ENCODE measurements at places on chromosomes 6 and 20.

DNA sequence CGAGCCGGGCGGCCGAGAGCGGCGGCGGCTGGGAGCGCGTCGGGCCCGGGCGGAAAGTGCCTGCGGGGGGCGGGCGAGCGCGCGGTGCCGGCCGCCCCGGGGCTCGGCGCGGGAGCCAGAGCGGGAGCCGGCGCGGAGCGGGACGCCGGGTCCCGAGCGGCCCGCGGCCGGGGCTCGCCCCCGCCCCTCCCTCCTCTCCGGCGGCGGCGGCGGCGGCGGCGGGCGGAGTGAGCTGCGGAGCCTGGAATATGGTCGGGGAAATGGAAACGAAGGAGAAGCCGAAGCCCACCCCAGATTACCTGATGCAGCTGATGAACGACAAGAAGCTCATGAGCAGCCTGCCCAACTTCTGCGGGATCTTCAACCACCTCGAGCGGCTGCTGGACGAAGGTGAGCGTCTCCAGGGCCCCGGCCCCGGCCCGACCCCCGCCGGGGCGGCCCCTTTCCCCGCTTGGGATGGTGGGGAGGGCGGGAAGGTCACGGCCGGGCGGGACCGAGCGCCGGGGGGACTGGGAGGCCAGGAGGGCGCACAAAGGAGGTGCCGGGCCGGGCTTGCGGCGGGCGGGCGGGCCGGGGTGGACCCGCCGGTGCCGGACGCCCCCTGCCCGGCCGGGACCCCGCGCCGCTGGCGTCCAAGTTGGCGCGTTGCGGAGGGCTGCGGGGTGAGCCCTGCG lies 565 bp downstream of the QKI start:
- no peak for DNase-seq

DNA sequence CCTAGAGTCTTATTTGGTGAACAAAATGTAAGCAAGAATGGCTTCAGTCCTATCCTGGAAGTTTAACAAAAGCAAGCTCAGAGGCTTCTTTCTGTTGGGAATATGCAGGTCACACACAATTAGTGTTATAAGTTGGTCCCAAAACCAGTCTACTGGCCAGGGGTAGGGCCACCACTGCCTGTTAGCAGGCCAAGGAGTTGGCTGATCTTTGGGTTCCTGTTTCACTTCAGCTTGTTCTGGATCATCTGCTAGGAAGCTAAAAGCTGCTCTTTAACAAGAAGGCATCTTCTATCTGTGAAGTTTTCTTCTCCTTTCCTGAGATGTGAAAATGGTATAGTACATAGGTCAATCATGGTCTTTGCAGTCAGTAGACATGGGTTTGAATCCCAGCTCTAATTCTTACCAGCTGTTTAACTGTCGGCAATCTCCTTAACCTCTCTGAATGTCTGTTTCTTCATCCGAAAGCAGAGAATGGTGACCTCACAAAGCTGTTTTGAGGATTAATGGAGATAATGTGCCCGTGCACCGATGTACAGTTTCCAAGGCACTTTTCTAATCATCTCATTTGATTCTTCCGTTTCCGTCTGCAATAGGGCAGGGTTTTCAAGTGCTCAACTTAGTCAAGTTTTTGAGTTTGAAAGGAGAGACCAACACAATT lies 271.2 kb upstream of the TAB2 start:
- no peak for DNase-seq

GRCh38 chr6:133891149-133891926 lies 2.4 kb downstream of the TCF21 start:
- DNase-seq = no peak

DNA sequence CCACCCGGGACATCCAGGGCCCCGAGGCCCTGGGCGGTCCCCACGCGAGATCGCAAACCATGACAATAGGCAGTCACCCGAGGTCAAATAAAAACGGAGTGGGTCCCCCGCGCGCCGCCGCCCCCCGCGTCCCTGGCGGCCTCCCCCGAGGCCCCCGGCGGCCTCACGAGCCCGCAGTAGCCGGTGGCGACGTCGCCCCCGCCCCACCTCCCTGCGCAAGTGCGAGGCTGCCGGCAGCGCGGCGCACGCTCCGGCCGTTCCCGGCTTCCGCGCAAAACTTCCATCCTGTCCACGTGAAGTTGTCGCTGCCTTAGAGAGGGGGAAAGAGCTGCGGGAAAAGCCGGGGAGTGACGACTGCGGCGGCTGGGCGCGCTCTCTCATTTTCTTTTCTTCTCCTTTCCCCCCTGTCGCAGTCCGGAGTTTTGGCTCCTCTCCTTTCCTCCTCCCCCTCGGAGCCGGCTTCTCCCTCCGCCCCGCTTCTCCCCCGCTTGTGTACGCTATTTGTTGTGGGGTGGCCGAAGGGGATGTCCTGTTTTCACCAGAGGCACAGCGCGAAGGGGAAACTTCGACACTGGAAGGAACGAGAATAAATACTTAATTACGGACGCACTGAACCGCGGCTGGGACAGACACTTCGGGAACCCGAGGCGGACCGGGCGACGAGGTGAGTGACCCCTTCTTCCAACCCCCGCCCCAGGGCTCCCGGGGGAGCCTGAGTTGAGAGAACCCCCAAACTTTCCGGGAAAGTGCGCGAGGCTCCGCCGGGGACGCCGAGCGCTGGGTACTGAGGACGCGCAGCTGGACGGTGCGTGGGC lies at the start of gene EYA4:
TSS of gene EYA4 (plus strand) at position 272 of the 815 bp plus-strand sequence. CDS start 33,424 bp downstream, outside the sequence.
- no peak for DNase-seq

DNA sequence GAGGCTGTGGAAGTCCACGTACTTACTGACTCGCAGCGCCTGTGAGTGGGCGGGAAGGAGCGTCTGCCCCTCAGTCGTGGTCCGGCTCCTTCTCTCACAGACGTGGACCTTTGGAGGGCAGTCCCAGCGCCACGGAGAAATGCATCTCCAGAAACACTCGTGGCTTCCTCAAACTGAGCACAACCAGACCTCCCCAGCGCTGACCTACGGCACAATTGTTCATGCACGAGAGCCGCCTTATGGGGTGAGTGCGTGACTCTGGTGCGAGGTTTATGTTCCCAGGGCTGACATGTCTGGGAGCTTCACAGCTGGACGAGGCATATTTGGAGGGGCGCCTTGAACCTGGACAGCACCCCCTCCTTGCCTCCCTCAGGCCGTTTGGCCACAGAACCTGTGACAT lies 29.7 kb downstream of the FRMD1 start:
- no peak for DNase-seq

GRCh38 chr6:106446287-106446885 lies 85.9 kb downstream of the CRYBG1 start:
- no peak for DNase-seq

- no peak for DNase-seq
Observed at GRCh38 chr6:153032255-153032882, 29.9 kb upstream of the MTRF1L start.

GRCh38 chr6:164693944-164694343 lies 615.5 kb downstream of the C6orf118 start:
- DNase-seq = no peak

- DNase-seq = no peak
Observed at GRCh38 chr6:22726966-22727365, 157.6 kb downstream of the HDGFL1 start.

- no peak for DNase-seq
Observed at GRCh38 chr20:49699200-49699992, 14.3 kb downstream of the B4GALT5 start.

DNA sequence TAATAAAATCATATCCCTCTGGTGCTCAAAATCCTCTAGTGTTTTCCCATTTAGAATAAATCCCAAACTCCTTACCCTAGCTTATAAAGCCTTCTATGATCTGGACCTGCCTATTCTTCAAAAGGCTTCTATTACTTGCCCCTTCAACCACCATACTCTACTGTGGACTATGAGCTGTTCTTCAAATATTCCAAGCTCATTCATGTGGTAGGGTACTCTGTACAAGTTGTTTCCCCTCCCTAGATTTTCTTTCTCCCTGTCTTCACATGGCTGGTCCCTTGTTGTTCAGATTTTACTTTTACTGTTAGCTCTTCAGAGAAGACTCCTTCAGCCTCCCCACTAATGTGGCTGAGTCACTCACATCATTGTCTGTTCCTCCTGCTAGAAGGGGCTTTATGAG lies 193.2 kb downstream of the OGFRL1 start:
- no peak for DNase-seq

GRCh38 chr6:12324748-12325147 lies 34.6 kb downstream of the EDN1 start:
- no peak for DNase-seq

GRCh38 chr6:73308712-73309534 lies 45.2 kb downstream of the DPPA5 start:
- DNase-seq = no peak

DNA sequence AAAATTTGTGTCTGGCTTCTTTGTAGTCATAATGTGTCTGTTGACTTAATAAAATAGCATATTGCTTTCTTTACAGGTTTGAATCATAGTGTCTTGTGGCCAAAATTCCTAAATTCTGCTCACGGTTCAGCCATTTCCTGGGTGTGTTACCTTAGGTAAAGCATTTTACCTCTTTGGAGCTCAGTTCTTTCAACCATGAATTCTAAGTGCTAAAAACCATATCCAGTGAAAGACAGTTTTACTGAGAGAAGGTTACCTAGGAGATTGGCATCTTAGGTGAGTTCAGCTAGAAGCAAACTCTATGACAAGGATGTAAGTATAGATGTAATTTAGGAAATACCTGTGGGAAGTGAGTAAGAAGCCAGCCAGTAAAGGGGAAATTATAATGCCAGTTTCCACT lies 20.7 kb downstream of the CRYBG1 start:
- no peak for DNase-seq

- DNase-seq = no peak
Observed at GRCh38 chr6:169166896-169167580, 86.6 kb downstream of the THBS2 start.

GRCh38 chr6:26016963-26017631 lies 54.5 kb downstream of the TRIM38 start:
- no peak for DNase-seq

DNA sequence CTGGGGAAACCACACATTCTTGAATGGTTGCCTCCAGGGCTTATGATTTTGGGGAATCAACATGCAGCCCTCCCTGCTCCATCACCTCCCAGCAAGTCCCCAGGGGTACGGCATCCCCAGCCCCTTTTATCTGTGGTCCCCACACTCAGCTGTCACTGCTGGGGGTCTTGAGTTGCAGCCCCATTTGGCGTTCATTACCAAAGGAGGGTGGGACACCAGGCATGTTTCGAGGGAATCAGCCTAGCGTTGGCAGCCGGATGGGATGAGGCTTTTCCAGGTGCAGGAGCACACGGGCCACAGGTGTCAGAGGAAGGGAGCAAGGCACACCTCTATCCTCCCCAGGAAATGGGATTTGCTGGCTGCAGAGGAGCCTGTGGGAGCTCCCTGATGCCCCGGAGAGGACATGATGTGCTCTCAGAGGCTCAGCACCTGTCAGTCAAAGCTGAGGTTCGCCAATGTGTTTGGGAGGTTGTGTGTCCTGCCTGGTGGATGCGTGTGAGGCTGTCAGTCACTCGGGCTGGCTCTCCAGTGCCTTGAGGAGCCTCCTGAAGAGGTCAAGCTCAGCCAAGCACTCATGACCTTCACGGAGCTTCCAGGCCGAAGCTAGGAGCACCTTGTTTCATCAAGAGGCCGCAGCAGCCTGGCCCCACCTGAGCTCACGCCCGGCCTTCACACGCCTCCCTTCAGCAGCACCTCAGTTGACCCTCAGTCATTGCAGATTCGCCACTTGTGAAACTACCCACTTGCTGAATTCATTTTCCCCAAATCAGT lies 95.0 kb downstream of the ERMARD start:
- no peak for DNase-seq

DNA sequence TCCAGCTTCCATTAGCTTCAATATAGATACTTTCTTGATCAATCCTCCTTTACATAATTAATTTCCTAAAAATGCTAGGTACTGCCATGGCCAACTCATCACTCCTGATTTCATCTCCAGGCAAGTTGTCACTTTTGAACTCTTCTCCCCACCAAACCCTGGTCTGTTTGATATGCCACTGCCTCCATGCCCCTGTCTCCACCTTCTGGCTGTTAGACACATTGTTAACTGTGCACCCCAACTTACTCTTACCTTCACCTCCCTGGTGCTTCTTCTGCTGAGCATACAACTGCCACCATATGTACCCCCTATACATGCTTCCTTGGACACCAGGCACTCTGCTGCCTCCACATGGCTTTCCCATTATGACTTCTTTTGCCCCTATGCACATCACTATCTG lies 21.9 kb upstream of the AIG1 start:
- no peak for DNase-seq

DNA sequence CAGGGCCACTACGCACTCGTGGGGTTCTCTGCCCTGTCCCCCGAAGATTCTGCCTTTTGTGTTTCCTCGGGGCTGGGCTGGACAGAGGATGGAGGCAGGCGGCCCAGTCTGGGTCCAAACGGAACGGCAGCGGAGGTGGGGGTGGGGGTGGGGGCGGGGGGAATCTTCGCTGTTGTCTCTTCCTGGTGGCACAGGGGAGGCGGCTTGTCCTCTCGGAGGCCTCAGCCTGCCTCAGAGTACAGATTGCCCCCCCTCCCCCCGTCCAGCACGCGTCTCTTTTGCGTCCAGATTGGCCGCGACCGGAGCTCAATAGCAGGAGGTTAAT lies 1.4 kb upstream of the INSM1 start:
- DNase-seq = no peak

DNA sequence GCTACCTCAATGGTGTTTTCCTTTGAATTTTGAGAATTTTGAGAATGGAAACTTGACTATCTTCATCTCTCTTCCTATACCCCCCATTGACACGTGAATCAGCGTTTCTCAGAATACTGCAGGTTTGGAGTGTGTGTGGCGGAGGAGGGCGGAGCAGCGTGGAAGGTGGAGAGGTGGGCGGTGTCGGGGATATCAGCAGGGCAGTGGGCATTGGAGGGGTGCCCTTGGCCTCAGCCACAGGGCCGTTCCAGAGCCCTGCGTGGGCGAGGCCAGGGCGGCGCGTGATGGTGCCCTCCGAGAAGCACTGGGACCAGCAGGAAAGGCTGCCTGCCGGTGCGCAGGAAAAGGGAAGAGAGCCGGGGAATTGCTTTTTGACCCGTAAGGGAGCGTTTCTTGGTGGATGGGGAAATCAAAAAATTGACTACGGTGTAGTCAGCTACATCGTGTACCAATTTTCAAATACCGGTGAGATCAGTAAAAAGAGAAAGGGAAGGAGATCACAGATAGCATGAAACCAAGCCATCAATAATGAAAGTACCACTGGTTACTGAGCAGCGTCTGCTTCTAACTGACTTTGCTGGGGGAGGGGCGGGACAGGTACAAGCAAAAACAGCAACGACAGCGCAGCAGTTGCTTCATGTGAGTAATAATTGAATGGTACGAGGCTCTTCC lies 82.7 kb upstream of the DUSP22 start:
- DNase-seq = no peak

Data from activated CD4-positive, alpha-beta T cell treated with anti-CD3 and anti-CD28 coated beads for 1 hour (primary cell).